ENCODE measurements at places on chromosomes 1 and 21.

- peak; percentile 90 for DNase-seq
Measured at GRCh38 chr1:246161626-246162025, 345.5 kb downstream of the SMYD3 start.

GRCh38 chr1:44946725-44947062, 39.7 kb downstream of the EIF2B3 start:
- DNase-seq: no peak

DNA sequence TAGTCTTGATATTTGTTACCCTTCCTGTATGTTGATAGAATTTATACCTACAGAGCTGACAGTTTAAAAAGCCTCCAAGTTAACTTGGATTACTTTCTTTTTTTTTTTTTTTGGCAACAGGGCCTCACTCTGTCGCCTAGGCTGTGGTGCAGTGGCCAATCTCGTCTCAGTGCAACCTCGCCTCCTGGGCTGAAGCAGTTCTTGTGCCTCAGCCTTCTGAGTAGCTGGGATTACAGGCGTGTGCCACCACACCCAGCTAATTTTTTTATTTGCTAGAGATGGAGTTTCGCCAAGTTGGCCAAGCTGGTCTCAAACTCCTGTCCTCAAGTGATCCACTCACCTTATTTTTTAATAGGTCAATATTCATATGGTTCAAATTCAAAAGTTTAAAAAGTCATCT, 32.7 kb downstream of the WDTC1 start:
- DNase-seq: no peak

DNA sequence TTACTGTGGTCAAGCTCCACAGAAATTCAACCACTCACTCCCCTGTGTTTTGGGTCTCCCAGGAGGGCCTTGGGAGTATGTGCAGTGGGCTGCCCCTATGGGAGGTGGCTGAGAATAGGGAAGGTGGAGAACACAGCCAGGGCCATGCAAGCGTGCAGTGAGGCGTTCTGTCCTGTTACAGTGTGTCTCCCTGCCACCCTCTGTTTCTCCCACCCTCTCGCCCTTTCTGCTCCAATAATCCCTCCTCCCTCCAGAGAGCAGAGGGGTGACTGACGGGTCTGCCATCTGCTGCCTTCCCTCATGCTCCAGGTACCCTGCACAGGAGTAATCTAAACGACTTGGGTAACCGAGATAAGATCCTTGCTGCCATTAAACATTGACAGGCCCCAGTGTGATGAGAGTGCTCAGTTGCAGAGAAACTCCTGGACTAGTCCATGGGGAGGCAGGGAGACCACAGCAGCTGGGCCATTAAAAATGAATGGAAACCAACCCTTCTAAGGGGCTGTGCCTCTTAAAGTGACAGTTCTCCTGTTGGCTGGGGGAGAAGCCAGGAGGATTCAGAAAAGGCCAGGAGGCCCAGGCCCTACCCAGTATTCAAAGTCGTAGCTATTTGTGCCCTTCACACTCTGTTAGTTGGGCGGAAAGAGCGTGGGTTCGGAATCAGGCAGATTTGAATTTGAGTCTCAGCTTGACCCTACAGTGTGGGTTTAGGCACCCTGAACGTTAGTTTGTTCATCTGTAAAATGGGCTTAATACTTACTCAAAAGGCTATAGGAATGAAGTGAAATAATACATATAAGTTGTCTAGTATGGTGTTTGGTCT, 22.4 kb upstream of the BTG2 start:
- no peak for DNase-seq

DNA sequence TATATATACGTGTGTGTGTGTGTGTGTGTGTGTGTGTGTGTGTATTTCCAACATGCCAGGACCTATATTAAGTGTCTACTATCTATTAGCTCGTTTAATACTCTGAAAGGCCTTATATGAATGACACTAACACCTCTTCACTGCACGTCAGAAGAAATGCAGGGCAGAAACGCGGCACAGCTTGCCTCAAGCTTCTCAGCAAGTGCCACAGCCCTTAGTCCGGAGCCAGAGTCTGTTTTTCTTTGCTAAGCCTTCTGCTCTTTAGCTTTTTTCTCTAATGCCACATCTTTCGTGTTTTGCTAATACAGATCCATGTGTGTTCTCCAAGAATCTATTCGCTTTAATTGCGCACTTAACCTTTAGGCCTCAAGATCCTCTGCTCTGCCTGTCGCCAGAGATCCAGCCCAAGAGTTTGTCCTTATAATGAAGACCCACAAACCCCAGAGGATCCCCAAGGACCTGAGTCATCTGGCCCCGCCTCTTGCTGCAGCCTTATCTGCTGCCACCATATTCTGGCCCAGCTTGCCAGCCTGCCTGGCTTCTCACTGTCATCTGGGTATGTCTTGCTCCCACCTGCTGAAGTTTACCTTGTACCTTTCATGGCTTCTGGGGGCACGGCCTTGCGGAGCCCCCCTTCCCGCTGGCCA, 2.0 kb upstream of the TRIM58 start:
- no peak for DNase-seq

GRCh38 chr1:241362350-241362749, 5.3 kb upstream of the RGS7 start:
- no peak for DNase-seq

DNA sequence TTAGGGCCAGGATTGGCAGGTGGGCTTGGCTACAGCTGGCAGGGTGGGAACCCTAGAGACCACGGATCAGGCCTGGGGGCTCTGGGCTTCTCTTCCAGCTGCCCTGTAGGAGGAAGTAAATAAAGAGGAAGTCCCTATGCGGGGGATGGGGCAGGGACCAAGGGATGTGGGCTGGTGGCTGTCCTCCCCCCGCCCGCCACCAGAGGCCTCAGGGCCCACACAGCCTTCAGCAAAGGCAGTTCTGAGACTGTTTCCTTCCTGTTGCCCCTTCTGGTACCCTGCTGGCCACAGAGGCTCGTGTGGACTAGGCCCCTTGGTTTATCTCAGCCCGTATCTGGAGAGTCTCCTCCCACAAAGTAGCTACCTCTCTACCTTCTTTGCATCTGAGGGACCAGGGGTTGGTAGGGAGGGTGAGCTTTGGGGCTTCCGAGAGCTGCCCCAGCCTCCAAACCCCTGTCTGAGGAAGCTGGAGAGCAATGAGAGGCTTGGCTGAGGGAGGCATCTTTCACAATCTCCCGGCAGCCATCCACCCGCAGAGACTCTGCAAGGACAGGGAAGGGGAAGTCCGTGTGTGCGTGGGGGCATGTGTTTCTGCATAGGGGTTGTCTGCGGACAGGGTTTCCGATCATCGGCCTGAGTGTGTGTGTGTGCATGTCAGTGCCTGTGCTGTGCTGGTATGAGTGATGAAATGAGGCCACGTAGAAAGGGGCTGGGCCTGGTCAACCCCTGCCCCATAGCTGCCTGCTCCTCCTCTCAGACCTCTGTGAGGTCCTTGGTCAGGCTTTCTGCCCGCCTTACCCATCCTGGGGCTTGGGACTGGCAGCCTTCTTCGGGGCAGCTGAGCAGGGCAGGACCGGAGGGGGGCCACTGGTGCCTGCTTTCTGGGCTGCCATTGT, 12.5 kb downstream of the RPS6KA1 start:
- peak; percentile 81 for DNase-seq

Measured in fibroblast of mammary gland (primary cell).